ENCODE measurements at places on chromosomes 1 and 21.

- DNase-seq: no peak
Measured at GRCh38 chr1:53086491-53087070, 24.6 kb downstream of the PODN start.

DNA sequence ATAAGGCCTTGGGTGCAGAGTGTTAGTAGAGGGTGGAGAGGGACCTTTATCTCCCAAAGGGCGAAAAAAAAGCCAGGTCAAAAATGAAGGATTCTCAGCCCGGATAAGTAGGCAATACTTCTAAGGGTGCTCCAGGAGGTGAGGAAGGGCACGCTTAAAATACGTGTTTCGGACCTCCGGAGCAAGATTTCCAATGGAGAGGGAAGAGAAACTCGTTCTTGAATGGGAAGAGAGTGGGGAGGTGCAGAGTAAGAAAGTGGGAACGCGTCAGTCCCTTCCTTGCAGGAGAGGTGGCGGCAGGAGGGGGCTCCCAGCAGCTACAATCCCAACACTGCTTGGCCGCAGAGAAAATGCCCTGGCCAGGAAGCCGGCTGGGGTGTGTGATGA lies 581 bp downstream of the EFCAB14 start:
- DNase-seq: no peak

- no peak for DNase-seq
Measured at GRCh38 chr1:212353181-212353580, 61.5 kb downstream of the PACC1 start.

GRCh38 chr1:171718216-171718615 lies 23.6 kb downstream of the VAMP4 start:
- DNase-seq: no peak

DNA sequence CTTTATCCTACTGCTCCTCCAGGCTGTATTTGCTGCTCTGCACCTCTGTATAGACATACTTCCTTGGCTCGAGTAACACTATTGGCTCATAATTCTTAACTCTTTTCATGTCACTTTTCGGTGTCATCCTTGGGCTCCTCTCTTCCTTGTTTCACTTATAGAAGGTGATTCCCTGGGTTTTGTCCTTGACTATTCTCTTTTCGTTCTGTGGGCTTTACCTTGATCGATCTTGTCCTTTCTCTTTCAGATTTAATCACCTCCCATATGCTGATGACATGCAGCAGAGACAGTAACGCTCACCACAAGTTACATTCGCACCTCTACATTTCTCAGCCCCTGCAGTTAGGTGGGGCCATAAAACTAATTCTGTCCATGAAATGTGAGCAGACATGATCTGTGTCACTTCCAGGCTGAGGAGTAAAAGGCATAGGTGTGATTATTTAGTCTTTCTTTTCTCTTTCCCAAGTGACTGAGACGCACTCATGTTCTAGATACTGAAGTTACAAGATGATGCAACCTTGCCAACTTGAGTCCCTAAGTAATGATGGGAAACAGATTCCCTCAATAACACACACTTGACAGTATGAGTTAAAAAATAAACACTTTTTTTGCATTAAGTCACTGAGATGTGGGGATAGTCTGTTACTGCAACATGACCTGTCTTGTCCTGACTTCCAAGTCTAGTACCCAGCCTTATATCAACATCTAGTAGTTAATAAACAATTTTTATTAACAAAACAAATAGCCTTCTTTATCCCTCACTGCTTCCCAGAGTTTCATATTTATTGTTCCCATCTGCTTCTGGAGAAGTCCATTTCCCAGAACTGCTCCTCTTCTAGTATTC lies 49.9 kb upstream of the HAO2 start:
- no peak for DNase-seq

DNA sequence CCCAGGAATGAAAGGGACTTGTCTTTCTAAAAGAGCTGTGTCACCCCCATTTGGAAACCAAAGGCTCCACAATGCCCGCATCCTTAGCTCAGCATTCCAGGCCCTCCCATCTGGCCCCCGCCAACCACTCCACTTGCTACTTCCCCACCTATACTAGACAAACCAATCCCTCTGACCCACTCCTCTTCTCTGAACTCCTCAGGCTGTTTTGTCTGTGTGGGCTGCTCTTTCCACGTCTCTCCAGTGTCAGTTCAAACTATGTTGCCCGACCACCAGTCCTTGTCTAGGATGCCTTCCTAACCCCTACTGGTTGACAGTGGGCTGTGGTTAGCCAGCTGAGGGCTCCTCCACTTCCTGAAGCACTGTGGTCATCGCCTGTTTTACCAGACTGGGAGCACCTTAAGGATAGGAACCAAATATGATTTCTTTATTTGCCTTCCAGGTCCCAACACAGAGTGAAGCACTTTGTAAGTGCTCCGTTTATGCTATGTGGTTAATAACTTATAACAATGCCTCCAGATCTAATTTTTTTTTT lies 8.1 kb upstream of the COA7 start:
- DNase-seq: no peak

Data from stimulated activated CD4-positive, alpha-beta T cell treated with anti-CD3 and anti-CD28 coated beads, Interleukin-12 subunit alpha, Interleukin-12 subunit beta, amount 100 ng/mL, for 24 hours (primary cell).